Skeletal muscle cell (primary cell): ENCODE measurements at places on chromosomes 16 and 17.

DNA sequence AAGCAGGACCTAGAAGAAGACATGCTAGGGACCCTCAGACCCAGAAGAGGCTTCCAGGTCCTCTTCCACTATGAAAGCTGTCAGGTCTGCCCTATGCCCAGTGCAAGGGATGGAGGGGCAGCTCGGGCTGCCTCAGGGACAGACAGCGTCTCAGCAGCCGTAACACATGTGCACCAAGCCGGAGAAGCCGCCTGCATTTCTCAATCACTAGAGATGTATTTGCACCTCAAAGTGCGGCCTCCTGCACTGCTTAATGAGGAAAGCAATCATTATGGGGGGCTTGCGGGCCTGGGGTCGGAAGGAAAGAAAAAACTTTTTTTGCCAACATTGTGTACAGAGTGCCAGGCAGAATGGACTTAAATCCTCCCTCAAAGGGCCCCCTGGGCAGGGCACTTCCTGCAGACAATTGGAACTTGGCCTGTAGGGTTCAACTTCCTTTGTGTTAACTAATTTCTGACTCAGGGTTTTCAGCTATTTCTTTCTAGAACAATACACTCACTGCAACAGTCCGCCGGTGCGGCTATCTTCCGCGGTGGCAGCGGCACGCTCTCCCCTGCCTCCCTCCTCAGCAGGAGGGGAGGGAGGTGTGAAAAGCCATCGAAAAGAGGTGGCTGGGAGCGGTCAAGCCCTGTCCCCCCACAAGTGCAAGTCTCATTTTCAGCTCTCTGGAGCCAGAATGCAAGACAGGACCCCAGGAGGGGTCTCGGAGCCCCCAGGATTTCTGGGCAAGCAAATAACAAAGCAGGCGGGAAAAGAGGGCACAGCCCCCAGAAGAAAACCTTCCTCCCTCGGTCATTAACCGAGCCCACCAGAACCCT is 101.2 kb downstream of the ZNF423 start:
- DNase-seq: no peak

DNA sequence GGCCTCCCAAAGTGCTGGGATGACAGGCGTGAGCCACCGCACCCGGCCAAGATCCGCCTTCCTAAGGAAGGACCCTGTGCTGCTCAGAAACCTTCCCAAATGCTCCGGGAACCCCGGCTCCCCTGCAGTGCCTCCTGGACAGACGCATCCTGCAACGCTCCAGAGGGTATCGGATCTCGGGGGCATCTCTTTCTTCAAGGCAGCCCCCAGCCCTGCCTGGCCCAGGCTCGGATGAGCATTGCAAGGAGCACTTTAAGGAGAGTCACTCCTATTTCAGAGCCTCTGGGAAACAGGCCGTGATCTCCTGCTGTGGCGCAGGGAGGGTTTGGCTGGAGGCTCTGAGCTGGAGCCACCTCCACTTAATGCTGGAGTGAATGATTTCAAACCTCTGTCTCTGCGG is 17.2 kb upstream of the ABR start:
- DNase-seq: no peak

DNA sequence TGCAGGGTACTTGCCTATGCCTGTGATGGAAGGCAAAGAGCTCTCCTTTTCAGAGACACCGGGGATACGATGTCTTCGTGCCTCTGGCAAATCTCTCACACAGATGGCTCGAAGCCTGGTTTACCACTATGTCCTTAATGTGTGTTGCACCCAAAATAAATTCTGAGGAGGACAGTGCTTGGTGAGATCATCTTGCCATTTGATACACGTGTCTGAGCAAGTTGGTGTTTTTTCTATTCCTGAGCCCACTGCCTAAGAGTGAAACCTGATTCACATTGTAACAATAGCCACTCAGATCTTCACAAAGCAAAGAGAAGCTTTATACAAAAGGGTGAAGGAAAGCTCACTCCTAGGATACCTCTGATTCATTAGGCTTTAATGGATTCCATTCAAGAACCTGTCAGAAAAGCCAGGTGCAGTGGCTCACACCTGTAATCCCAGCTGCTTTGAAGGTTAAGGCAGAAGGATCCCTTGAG is 33.1 kb upstream of the AKAP1 start:
- no peak for DNase-seq

DNA sequence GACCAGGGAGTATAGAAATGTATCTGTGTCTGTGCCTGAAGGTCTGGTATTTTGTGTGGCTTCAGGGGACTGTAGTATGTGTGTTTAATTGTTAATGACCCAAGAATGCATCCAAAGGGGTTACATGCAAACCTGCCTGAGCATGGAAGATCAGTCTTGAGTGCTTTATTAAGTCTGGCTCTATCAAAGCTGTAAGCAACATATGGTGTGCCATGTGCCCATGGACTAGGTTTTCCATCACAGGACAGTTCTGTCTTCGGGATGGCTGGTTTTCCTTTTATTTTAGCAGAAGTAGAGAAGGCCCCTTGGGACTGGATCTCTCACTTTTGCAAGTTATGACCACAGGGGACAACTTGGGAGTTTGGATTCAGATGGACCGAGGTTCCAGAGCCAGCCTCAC is 18.2 kb downstream of the RBFOX1 start:
- no peak for DNase-seq

GRCh38 chr16:75296606-75297005 is 45.2 kb upstream of the BCAR1 start:
- no peak for DNase-seq

DNA sequence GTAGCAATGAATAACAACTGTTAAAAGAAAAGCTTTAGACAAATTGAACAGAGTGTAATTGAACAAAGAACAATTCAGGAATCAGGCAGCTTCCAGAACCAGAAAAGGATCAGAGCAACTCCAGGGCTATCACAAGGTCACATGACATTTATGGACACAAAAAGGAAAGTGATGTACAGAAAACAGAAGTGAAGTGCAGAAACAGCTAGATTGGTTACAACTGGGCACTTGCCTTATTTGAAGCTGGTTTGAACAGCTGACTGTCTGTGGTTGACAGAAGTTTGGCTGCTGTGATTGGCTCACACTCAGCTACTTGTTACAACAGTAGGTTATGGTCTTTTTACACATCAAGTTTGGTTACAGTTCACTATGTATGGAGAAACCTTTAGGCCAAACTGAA is 14.8 kb downstream of the EFCAB5 start:
- DNase-seq: no peak

DNA sequence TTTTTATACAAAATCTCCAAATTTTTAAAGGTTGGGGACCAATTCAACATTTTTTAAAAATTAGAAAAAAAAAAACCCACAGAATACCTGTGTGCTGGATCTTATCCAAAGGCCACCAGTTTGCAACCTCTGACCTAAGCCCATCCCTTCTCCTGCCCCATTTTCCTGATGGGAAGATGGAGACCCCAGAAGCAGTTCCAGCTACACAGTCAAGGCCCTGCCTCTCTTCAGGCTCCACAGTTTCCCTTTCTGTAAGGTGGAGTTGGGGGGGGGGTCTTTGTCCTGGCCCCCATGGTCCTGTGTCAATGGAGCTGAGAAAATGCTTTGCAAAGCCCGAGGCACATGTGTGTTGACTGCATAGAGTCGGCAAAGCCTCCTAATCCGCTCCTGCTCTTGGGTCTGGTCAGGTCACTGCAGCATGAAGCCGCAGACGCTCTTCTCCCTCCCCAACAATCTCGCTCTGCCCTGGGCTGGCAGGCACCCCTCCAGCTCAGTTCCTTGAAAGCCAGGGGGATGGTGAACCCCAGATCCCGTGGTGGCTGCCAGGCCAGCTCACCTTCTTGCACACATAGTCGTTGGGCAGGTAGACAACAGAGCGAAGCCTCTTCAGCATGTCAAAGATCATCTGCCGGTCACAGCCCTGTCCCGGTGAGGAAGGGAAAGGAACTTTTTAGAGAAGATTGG is 70.0 kb downstream of the CNGB1 start:
- no peak for DNase-seq

DNA sequence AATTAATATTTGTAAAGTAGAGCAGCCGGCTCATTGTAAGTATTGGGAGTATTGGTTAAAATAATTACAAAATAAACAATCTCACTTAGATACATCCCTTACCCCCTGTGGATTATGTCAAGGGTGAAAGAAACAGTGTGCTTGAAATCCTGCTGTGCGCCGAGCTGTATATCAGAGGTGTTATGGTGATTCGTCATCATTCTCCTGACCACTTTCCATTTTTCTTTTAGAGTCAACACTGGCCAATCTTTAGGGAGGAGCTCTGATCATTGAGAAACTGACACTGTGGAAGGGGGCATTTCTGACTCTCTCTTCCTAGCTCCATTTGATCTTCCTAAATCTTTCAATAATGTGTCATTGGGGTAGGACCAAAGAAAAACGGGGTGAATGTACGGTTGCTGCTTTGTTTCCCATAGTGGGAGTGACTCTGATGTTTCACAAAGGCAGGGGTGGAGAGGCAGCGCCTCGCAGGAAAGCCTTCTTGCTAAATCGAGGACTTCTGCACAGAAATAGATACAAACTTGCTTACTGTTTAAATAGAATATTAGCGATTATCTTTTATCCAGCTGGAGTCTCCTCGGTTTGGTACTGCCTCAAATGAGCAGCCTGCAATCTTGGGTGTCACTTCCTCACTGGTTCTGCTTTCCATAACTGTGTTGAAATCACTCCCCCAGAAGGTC is 123.4 kb downstream of the PRKCB start:
- DNase-seq: no peak

GRCh38 chr16:66152181-66152580 is 214.3 kb upstream of the CDH5 start:
- no peak for DNase-seq

GRCh38 chr16:49442805-49443204 is 69.2 kb downstream of the C16orf78 start:
- no peak for DNase-seq

GRCh38 chr17:19004421-19005136 is at the start of gene FAM83G:
Gene FAM83G (minus strand): TSS chr17:19004764. CDS start chr17:19004041, 723 bp downstream.
- no peak for DNase-seq

- DNase-seq: no peak
These were observed 49.3 kb upstream of the USP7 start for GRCh38 chr16:9012848-9013507.

DNA sequence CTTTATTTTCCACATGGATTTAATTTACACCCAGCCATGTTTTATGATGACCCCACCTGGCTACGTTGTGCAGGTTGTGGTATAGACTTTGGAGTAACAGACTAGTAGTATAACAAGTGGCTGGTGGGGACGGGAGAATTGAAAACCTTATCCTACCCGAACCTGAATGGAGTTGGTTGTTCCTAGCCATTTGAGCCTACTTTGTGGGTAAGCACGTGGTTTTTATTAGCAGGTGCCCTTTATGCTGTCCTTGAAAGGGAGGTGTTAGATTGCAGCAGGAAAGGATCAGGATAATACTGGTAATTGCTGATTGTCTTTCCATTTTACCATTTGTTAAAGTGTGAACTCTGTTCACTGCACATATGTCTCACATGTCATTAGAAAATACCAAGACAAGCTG is 31.9 kb upstream of the PHAF1 start:
- no peak for DNase-seq

DNA sequence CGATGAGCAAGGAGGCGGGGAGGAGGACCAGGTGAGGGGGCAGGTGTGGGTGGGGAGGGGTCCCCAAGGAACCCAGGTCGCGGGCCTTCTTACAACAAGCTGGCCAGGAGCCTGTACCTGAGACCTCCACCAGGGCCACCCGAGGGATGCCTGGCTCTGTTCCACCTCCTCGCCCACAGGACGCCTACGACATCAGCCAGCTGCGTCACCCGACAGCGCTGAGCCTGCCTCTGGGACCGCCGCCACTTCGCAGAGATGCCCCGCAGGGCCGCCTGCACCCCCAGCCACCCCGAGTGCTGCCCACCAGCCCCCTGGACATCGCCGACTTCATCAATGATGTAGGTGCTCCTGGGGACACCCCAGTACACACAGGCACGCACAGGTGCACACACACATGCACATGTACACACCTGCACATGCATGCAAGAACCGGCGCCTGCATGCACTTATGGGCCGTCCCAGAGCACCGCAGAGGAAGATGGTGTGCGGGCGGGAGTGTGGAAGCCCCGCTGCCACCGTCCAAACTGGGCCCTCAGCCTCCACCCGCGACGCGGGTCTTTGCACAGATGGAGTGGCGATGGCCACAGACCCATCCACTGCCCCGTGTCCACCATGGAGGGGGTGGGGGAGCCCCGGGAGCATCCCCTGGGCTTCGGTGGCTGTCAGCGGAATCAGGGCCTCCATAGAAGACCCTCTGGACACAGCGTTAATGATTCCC is 6.6 kb downstream of the SLC22A31 start:
- DNase-seq: no peak

DNA sequence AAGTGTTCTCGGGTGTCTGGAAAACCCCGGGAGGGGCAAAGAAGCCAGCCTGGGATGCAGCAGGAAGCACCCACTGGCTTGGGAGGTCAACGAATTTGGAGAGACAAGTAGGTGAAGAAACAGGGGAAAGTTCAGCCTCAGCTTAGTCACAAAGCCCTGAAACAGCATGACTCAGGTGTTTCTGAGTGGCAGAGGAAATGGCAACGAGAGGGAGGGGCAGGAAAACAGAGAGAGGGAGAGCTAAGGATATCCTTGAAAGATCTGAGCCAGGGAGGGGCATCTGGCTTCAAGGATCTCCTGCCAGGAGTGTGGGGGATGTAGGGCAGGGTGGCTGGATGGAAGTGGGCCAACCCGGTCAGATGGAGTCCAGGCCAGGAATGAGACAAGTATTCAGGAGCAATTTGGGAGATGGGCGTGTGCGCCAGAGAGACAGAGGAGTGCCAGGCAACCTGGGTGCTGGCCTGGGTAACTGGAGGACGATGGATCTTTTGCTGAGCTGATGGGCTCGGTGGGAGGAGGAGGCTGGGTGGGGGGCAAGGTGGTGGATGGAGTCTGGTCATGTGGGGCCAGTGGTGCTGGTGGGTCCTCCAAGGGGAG is 27.2 kb downstream of the ABCC3 start:
- peak; percentile 66 for DNase-seq

DNA sequence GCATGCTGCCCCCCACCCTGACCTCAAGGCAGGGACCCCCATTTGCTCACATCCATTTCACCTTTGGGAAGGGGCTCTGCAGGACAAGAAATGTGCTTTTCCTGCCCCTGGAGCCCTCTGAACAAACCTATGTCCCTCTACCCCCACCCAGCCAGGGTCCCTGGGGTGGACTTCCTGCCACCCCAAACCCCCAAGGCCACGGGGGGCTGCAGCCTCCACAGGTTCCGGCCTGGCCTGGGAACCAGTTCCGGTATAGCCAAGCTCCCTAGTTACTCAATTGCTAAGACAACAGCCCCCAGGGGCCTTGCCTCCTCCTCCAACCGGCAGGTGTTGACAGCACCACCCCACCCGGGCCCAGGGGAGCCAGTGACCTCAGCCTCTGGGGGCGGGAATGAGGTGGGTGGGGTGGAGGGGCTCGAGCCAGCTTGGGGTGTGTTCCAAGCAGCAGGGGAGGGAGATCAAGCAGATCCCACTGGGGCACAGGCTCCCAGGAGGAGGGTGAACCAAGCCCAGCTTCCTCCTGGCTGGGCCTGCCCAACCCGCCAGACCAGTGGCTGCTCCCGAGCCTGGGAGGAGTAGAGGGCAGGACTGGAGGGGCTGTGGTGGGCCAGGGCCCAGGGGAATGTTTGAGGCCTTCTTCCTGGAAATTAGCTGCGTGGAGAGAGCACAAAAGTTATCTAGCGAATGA is 6.6 kb downstream of the PNMT start:
- no peak for DNase-seq
